Fibroblast of gingiva (primary cell): ENCODE measurements at places on chromosomes 12 and 14.

- no peak for DNase-seq
Measured at GRCh38 chr12:51472984-51473383, 48.4 kb downstream of the SLC4A8 start.

DNA sequence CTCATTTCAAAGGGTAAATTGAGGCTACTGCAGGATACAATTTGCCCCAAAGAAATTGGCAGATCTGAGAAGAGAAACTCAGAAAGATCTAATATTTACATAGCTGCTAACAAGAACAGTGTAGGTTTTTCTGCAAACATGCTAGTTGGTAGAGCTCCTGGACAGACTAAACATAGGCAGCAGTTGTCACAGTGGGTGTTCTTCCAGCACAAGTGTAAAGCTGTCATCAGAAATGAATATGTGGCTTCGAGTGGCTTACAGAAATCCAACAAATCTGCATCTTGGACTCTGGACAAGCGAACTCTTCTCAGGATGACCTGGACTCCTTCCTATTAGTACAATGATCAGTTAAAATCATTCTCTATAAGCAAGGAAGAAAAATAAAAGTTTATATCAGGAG is 5.9 kb downstream of the CBX5 start:
- no peak for DNase-seq

- DNase-seq: no peak
Measured at GRCh38 chr14:105666420-105666819, 140.0 kb downstream of the TMEM121 start.

- no peak for DNase-seq
Measured at GRCh38 chr12:5522432-5523335, 90.8 kb downstream of the NTF3 start.

DNA sequence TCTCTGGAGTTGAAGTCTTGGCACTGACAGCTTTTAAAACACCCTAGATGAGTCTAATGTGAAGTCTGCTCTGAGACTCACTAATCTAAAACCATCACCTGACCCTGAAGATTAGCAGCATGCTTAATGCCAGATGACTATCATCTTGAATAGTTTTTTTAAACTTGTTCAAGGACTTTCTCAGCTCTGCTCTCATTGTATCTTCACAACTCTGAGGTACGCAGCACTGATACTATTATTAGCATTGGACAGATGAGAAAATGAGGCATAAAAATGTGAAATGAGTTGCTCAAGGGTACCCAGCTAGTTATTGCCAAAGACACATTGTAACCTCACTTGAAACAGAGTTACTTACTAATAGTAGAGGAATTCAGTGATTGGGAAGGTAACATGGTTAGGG is 4.8 kb downstream of the SLC38A1 start:
- DNase-seq: peak; percentile 41

DNA sequence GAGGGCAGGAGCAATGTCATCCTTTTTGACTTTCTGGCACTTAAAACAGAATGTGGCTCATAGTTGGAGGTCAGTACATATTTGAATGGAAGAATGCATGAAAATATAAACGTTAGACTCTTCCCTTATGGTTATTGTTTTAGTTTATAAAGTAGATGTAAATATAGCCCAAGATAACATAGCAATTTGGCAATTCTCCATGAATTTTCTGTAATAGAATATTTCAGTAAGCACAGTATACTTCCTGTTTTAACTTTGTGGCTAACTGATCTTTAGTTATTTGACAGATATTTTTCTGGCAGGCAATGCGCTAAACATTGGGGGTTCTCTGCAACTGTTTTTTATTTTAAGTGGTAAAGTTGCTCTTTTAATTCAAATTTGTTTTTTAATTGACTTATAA is 763.0 kb downstream of the NRXN3 start:
- DNase-seq: no peak

DNA sequence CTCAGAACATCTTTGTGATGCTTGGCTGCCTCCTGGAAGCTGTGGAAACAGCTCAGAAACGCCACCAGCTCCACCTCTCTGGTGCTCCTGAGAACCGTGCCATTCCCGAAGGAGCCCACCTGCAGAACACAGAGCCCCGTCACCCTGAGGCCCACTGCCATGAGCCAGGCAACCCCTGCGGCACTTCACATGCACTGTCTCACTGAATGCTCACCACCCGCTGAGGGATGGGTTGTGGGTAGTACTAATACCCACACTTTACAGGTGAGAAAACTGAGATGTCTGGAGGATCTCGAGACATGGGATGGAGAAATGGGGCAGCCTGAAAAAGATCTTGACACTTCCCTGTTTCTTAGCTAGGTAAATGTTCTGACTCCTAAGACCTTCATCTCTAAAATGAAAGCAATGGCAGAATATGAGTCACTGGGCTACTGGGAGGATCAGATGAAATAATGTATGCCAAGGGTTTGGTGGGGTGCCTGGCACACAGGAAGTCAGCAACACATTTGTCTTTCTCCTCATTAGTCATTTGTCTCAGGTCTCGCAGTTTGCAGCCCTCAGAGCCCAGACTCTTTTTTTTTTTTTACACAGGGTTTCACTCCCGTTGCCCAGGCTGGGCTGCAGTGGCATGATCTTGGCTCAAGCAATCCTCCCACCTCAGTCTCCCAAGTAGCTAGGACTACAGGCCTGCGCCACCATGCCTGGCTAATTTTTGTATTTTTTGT is 5.3 kb downstream of the OASL start:
- DNase-seq: peak; percentile 68

DNA sequence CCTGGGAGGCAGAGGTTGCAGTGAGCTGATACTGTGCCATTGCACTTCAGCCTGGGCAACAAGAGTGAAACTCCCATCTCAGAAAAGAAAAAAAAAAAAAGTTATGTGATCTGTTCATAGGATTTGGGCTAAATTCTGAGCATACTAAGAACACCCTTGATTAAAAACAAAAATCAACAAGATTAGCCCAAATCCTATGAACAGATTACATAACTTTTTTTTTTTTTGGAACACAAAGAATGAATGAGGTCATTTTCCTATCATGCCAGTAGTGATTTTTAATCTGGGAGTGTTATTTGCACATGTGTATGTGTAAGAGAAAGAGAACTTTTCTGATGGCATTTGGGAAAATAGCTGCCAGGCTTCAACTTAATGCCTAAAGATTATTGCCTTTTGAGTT is 208.7 kb downstream of the ERC1 start:
- no peak for DNase-seq
